CD4-positive, alpha-beta T cell treated with Interleukin-6 for 4 hours (primary cell): ENCODE measurements at places on chromosomes 4 and X.

GRCh38 chr4:120714417-120715010, 208.0 kb downstream of the PRDM5 start:
- no peak for DNase-seq

- DNase-seq: no peak
Measured at GRCh38 chrX:31268359-31268758, 196.5 kb upstream of the FTHL17 start.

GRCh38 chr4:164304101-164304639, 449.8 kb upstream of the SMIM31 start:
- no peak for DNase-seq

DNA sequence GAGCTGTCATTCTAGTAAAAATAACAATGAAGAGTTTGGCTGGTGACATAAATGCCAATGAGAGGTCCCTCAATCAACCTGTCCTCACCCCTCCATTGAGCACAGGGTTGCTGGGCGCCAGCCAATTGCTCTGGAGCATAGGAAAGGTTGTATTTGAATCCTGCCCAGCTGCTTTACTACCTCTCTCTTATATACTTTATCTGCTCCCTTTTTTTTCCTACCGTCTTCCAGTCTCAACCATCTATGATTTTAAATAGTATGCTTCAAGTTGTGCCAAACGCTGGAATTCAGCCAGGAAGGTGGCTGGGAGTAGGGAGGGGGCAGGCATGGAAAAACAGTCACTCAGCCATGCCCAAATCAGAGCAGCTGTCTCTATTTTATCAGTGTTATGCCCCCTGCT, 153.8 kb downstream of the NR3C2 start:
- no peak for DNase-seq

GRCh38 chr4:101355246-101355645, 7.9 kb upstream of the PPP3CA start:
- DNase-seq: no peak

- DNase-seq: no peak
Measured at GRCh38 chr4:74293558-74293957, 14.7 kb upstream of the EPGN start.

GRCh38 chrX:96971812-96972211, 88.1 kb downstream of the RPA4 start:
- DNase-seq: no peak

GRCh38 chr4:39699687-39700409, 1.9 kb downstream of the UBE2K start:
- no peak for DNase-seq

DNA sequence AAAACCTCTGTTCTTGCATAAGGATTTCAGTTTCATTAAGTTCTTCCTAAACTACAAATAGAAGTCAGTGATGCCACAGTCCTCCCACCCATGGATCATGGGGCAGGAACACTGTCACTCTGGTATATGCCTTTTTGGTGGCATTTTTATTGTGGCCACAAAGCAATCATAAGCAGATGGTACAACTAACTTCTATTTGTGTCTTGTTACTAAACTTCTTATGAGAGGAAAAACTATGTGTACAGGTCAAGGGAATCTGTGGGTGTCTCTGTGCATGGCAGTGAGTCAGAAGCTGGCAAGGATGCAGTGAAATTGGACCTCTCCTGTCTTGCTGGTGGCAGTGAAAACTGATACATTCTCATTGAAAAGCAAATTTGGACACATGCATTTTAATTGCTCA, 245.0 kb upstream of the GPC4 start:
- DNase-seq: no peak

DNA sequence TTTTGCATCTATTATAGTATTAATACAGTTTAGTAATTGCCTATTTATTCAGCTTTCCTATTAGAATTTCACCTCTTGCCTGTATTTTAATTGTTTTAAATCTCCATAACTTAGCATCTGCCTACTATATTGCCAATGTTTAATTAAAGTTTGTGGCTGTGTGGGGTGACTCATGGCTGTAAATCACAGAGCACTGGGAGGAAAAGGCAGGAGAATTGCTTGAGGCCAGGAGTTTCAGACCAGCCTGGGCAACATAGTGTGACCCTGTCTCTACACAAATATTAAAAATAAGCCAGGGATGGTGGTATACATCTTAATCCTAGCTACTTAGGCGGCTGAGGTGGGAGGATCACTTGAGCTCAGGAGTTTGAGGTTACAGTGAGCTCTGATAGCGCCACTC, 14.5 kb upstream of the CCSER1 start:
- DNase-seq: no peak

DNA sequence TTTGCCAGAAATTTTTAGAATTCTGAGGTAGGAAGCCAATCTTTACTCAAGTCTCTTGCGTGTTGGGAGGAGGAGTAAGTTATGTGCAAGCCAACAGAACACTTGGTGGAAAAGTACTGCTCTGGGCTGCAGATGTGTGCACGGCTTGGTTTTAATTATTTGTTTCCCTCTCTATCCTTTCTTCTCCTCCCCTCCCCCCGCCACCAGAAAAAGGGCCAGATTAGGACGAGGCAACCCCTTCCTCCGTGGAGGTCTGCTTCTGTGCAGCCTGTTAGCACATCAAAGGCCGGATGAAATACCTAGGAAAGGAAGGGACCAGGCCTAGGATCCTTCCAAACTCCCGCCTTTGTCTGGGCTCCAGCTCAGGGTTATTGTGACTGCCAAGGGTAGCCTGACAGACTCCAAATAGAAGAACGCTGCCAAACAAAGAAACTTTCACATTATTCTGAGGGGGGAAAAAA, 1.0 kb upstream of the PGRMC1 start:
- no peak for DNase-seq

DNA sequence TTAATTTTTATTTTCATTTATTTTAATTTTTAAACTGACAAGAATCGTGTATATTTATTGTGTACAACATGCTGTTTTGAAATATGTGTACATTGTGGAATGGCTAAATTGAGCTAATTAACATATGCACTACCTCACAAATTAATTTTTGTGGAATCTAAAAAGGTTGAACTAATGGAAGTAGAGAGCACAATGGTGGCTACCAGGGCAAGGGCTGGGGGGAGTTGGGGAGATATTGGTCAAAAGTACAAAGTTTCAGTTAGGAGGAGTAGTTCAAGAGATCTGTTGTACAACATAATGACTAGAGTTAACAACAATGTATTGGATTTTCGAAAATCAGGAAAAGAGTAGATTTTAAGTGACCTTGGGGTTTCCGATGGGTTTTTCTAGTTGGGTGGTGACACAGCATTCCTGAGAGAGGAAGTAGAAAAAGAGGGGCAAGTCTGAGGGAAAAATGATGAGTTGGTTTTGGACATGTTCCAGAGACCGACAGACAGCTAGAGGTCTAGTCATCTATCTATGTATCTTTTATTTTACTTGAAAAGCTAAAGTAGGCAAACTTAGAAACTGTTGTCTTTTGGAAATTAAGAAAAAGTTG, 23.2 kb downstream of the APOO start:
- DNase-seq: no peak

- peak; percentile 23 for DNase-seq
Measured at GRCh38 chrX:70398899-70399298, 24.2 kb upstream of the GDPD2 start.

GRCh38 chr4:36348403-36348938, 67.1 kb downstream of the DTHD1 start:
- no peak for DNase-seq

- no peak for DNase-seq
Measured at GRCh38 chr4:89249716-89250361, 57.8 kb downstream of the GPRIN3 start.

DNA sequence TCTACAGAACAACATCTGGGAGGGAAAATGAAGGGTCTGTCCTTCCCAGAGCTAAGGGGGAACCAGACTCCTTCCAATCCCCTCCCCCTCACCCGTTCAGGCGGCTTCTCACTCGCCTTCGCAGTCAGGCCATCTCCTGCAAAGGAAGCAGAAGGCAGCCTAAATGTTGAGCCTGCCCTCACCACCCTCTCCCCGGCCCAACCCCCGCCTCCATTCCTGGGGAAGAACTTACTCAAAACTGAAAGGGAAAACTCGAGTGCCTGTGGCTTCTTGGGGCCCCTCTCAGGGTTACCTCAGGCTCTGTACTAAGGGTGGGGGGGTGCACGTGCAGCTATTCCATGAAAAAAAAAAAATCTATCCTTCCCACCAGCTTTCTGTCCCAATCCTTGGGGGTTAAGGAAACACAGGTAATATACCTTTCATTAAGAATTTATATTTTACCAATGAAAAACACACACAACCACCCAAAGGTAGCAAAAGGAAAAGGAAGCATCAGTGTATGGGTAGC, 2.4 kb downstream of the ZMYM3 start:
- peak; percentile 16 for DNase-seq

GRCh38 chr4:186669735-186670134, 53.9 kb downstream of the FAT1 start:
- no peak for DNase-seq

DNA sequence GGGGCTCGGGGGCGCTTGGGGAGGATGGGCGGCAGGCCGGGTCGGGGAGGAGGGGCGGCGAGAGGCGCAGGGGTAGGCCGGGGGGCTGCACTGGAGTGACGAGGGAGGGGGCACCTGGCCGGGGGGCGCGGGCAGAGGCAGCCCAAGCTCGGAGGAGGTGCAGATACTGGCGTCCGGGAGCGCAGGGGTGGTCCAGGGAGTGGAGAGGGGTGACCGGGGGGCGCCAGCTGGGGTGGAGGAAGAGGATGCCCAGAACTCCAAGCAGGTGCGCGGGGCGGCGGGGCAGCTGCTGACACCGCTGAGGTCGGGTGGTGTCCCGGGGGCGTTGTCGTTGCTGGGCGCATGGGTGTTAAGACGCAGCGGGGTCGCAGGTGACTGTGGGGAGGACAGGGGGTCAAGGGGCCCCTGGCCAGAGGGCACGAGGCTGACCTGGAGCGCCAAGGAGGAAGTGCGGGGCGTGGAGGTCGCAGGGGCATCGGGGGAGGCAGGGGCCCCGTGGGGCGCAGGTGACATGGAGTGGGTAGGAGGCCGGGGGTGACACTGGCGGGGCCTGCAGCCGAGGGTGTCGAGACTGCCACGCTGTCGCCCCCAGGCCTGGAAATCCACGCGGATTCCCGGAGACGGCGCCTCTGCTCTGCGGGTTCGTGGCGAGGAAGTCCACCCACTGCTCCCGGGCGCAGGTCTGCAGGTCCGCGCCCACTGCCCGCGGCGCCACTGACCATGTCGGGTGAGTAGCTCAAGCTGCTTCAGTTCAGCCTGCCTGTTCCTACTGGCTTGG, 928 bp downstream of the GYG2 start:
- DNase-seq: no peak

GRCh38 chrX:153690466-153690865, 2.7 kb downstream of the SLC6A8 start:
- DNase-seq: no peak

- DNase-seq: no peak
Measured at GRCh38 chrX:9528498-9528897, 63.6 kb downstream of the TBL1X start.

DNA sequence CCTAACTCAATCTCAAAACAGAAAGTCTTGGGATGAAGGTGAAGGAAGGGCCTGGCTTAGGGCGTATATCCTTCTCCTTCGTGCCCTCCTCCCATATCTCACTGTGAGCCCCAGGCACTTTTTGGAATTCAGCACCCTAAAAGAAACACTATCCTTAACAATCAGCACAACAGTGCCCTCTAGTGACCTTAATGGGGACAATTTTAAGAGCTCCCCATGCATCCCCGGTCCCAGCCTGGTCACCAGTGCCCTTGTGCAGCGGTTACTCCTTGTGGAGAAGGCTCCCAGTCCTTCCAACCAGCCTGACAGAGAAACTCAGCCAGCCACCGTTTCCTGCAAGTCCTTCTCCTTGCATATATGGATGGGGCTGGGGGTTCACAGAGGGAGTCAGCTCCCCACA, 4.2 kb downstream of the PAK3 start:
- peak; percentile 43 for DNase-seq

GRCh38 chrX:17788956-17789562, 51.8 kb downstream of the SCML1 start:
- DNase-seq: no peak

GRCh38 chrX:30618160-30618765, 35.0 kb upstream of the GK start:
- no peak for DNase-seq

DNA sequence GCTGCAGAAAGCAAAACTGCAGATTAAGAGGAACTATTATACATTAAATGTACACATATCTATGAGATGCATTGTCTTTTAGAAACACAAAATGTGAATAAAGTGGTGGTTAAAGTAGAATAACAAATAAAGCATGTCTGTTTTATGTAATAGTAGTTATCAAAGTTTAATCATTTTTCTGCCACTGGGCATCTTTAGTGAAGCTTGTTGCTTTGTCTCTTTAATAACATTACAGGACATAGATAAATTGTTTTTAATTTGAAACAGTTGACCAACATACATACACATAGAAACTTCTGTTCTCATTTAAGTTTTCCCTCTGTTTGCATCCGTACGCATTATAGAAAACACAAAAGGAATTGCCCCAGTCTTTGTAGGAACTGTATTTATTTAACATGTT, 1700.0 kb upstream of the ADGRL3 start:
- DNase-seq: no peak

DNA sequence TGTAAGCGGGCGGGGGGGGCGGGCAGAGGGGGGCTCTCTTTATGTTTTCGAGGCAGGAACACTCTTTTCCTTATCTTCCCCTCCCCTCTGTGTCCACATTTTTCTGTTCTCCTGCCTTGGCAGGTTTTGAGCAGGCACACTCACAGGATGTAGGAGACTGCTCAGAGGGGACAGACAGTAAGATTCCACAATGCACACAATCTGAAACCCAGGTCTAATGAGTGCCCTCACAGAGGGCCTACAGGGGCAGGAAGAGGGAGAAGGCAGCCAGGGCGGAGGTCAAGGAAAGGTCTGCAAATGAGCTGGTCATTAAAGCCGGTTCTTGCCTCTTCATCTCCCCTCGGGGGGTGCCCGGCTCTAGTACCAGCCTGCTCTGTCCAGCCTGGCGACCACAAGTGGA, 106.1 kb upstream of the ATP6AP2 start:
- no peak for DNase-seq

DNA sequence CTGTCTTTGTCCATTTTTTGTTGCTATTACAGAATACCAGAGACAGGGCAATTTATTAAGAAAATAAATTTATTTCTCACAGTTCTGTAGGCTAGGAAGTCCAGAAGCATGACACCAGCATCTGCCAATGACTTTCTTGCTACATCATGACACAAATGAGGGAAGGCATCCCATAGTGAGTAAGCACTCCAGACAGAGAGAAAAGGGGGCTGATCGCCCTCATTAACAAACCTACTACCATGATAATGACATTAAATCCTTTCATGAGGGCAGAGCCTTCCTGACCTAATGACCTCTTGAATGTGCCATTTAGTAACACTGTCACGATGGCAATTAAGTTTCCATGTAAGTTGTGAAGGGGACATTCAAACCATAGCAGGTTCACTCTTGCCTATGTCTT, 20.1 kb downstream of the CCDC149 start:
- no peak for DNase-seq

DNA sequence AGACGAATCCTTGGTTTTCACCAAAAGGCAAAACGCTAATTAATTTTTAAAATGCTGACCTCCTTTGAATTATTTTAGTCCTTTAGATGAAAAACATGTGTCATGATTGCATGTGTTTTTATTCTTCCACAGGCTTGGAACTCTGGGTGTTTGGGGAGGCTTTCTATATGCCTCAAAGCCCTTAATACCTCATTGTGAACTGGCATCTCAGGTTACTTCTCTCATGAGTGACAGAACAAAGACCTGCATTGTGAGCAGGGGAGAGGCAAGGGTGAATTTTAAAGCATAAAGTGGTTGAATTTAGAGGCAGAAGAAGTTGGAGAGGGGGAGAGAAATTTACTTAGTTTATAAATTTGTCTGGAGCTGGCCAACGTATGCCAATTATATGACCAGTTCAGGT, 119.5 kb downstream of the ARSF start:
- DNase-seq: no peak

GRCh38 chr4:39587881-39588280, 50.8 kb downstream of the SMIM14 start:
- DNase-seq: no peak
